Stimulated activated CD8-positive, alpha-beta memory T cell treated with anti-CD3 and anti-CD28 coated beads, Interleukin-2, amount 100 ng/mL, for 48 hours (primary cell): ENCODE measurements at places on chromosomes 2 and 18.

DNA sequence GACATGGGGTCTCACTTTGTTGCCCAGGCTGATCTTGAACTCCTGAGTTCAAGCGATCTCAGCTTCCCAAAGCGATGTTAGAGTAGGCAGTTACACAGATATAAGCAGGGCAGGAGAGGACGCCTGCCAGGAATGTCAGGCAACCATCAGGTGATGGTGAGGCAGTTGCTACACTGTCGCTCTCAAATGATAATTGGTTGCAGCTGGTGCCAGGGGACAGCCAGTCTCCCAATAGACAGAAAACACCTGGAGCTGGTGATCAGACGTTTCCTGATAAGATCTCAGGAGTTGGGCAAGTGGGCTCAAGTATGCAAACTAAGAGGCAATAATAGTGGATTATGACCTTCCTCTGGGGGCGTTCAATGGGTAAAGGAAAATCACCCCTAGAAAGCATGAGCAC, 163.1 kb upstream of the RGPD4 start:
- DNase-seq, result no peak

DNA sequence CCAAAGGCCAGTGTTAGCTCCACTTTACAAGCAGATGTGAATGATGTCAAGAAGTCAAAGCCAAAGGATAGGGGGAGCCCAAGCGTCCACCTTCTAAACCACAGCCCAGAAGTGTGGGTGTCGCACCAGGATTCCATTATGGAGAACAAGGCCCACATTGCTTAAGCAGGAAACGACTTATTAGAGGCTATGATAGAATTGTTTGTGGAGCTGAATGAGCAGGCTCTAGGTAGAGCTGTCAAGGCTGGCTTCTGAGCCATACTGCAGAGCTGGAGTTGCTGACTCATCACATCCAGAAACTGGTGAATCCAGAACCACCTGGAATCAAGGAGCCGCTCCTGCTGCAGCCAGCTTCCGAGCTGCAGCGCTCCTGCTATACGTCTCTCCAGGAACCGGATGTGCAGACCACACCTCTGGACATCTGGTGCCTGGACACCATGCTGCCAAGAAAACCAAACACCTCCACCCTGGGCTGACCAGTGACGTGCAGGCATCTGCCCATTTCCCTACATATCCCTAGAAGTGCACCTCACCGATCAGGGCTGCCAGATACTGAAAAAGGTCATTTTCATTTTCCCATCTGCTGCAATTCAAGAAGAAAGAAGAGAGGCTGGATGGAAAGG, 6.2 kb upstream of the TWIST2 start:
- no peak for DNase-seq

- DNase-seq, result no peak
These were observed 632.0 kb upstream of the PIK3C3 start for GRCh38 chr18:41323044-41323443.

DNA sequence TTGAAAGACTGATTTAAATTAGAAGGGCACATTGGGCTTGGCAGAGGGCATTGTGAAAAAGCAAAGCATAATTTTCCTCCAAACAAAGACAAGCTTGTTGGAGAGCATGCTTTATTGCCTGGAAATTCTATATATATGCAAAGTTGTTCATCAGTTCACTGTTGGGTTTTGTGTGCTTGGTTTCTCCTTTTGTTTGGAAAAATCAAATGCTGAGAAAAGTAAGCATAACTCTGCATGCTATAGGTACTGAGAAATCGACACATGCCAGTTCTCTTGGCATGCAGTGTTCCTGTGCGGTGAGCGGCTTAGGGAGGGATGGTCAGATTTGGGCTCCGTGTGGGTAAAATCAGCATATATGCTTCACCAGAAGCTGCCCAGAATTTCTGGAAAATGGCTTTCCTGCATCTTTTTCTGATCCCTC, 161.0 kb downstream of the RAPGEF4 start:
- DNase-seq, result no peak

- no peak for DNase-seq
These were observed 73.7 kb downstream of the MEIS1 start for GRCh38 chr2:66508484-66509071.

DNA sequence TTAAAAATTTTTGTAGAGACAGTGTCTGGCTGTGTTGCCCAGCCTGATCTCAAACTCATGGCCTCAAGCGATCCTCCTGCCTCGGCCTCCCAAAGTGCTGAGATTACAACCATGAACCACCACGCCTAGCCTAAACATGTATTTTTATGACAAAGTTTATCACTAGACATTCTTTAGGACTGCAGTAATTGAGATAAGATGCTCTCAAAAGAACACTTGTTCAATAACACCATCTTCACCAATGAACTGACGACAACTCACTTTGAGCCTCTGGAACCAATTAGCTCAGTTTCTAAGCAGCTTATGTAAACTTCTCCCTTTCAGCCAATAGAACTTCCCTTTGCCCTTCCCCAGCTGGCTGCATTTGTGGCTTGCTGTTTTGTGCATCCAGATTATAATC, 15.3 kb upstream of the PPP4R1 start:
- DNase-seq, result no peak

DNA sequence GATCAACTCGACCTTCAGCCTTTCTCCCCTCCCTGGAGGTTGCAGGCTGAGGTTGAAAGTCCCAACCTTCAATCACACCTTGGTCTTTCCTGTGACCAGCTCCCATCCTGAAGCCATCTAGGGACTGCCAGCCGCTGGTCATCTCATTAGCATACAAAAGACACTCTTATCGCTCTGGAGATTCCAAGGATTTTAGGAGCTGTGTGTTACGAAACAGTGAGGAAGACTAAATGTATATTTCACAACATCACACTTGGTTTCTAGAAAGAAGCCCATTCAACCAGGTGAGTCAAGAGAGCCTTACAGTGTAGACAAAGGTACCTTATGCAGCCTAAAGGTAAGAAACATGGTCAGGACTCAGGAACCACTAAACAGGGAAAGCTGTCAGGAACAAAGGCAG, 126.4 kb downstream of the SH3BP4 start:
- DNase-seq, result no peak

DNA sequence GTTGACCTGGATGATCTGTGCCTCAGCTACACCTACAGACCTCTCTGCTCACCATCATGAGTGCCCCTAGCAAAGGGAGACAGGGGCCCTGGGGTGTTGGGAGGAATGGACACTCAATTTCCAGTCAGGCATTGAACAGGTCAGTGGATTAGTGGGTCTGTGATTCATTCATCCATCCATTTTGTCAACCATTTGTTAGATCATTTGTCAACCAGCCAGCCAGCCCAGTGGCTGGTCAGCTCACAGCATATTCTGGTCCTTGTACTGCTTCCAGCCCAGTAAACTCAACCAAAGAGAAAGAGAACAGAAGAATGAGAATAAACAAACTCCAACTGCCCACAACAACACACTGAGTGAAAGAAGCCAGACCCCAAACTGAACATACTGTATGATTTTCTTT, 4.6 kb upstream of the KLF11 start:
- no peak for DNase-seq

- no peak for DNase-seq
These were observed 2.9 kb downstream of the PCGF1 start for GRCh38 chr2:74504591-74504990.

- no peak for DNase-seq
These were observed 16.3 kb upstream of the BOK start for GRCh38 chr2:241542278-241542605.

DNA sequence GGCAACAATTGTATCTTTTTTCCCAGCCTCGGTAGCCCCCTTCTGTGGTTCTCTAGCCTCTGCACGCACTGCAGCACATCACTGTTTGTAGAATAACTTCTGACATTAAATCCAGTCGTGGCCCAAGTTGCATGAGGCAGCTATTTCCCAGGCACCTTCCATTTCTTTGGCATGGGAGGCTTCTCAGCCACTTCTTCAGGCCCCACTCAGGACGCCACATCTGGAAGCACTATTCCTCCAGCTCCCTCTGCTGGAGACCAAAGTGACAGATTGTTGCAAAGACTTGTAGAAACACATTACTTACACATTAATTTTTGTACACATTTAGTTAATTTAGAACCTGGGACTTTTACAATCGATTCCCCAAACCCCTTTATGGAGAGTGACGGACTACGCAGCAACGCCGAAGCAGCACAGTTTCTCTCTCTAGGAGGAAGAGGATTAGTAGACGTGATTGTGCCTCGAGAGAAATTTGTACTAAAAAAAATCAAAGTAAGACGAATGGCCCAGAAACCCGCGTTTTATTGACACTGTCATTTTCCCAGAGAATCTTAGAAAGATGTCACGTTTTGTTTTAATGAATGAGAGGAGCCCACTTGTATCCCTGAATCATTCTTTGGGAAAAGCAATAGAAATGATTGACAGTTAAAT, 57.8 kb upstream of the RGPD5 start:
- no peak for DNase-seq

DNA sequence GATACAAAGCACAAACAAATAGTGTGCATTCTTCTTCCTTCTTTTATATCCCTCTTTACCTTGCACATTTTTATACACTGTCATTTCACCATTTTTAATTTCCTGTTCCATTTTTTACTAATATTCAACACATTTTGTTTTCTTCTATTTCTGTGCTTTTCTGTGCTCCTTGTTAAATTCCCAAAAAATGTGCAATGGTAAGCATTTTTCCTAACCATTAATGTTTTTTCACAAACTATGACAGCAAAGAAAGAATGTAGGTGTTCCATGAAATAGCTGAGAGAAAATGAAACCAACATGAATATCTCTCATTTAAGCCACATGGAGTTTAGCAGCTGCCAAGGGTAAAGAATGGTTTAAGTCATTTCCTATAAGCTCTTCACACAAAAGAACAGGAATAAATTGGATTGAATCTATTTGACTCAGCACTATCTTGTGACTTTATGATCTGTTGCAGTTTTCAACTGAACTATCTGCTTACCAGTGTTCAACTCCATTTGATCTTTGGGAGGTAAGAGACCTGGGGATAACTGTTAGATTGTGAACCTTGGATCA, 145.7 kb upstream of the CDH19 start:
- no peak for DNase-seq

- DNase-seq, result no peak
These were observed 14.8 kb downstream of the SP110 start for GRCh38 chr2:230205034-230205433.

DNA sequence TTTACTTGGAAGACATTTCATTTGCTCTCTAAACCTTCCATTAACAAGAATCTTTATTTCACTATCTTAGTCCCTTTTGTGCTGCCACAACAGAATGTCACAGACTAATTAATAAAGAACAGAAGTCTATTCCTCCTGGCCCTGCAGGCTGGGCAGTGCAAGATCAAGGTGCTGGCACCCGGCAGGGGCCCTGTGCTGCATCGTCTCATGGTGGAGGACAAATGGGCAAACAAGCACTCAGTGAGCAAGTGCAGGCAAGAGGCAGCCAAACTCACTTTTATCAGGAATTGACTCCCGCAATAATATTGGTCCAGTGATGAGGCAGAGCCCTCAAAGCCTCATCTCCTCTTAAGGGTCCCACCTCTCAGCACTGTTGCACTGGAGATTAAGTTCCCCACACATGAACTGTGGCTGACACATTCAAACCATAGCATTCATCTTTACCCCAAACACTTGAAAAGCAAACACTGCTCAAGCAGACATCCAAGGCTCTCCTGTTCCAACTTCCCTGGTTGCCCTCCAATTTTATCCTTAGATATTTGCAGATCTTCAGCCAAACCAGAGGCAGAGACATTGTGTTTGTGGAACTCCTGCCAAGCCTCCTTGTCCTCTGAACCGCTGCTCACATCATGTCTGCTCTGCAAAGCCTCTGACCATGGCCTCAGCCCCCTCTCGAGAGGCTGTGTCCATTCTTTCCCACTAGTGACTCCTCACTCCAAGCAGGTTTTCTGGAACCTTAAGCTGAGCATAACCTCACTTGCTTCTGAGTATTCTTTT, 404.4 kb upstream of the SOX11 start:
- no peak for DNase-seq

- no peak for DNase-seq
These were observed 104.8 kb downstream of the ST6GAL2 start for GRCh38 chr2:106781196-106781595.

DNA sequence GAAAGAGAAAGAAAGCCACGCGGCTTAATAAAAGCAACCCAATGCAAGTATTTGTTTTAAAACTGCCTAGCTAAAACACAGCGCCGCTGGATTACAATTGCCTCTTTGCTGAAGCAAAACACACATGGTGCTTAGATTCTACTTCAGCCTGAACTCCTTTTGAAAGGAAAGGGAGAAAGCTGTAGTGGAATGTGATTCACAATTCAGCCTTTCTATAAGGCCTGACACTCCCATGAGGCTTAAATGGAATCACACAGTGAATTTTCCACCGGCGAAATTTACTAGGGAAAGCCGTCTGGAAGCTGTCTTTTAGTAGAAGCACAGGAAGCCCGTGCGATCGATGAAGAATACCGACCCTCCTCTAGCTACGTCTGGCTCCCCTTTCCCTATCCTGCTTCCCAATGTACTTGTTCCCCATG, 348.0 kb downstream of the DLGAP1 start:
- no peak for DNase-seq

GRCh38 chr2:207483477-207483876, 46.3 kb upstream of the CREB1 start:
- no peak for DNase-seq

GRCh38 chr2:55054106-55054875, 4.0 kb upstream of the RTN4 start:
- no peak for DNase-seq

GRCh38 chr2:72145658-72146329, 1.9 kb downstream of the CYP26B1 start:
- no peak for DNase-seq

DNA sequence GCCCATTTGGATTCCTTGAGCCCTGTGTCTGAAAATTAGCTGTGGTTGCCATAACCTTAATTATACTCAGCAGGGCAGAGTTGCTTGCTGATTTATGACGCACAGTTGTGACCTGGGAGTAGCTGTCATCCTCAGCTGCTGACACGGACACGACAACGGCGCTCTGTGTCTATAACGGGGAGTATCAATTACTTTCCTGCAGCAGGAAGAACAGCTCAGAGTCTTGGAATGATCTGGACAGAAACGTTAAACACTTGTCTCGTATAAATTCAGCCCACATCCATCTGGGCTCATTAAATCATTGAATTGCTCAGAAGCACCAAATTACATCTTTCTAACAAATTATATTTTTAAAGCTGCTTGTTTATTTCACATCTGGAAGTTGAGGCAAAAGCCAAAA, 116.3 kb downstream of the SEPTIN10 start:
- no peak for DNase-seq

DNA sequence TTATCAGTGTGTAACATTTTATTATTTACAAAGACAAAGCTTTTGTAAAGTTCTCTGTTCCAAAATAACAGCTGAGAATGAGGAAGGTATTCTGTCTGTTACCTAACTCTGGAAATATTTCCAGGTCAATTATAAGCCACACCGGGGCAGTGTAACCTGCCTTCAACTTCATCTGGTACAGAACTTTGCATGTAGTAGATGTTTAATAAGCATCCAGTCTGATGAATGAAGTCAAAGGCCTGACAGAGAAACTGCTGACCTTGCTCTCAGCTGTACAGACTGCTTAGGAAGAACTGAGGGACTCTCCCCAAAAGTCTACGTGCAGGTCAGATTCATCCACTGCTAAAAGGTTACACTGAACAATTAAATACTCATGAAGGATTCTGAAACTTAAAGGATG, 43.3 kb downstream of the WDFY1 start:
- no peak for DNase-seq

GRCh38 chr2:36480028-36480427, 117.9 kb downstream of the FEZ2 start:
- DNase-seq, result no peak
